Amygdala (tissue), 56 donors: ENCODE measurements at places on chromosomes 5 and 9.

DNA sequence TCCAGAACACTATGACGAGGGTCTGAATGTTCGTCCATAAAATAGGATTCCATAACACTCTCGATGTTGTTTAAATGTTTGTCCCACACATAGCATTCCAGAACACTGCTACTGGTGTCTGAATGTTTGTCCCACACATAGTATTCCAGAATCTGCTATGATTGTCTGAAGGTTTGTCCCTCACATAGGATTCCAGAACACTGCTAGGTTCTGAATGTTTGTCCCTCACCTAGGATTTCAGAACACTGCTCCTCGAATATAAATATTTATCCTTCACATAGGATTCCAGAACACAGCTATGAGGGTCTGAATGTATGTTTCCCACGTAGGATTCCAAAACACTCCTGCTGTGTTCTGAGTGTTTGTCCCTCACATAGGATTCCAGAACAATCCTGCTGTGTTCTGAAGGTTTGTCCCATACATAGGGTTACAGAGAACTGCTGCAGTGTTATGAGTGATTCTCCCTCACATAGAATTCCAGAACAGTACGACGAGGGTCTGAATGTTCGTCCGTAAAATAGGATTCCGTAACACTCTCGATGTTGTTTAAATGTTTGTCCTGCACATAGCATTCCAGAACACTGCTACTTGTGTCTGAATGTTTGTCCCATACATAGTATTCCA, 215.3 kb downstream of the FOXD4L6 start:
- no peak for DNase-seq

GRCh38 chr5:107418902-107419301, 251.8 kb downstream of the EFNA5 start:
- DNase-seq = no peak

DNA sequence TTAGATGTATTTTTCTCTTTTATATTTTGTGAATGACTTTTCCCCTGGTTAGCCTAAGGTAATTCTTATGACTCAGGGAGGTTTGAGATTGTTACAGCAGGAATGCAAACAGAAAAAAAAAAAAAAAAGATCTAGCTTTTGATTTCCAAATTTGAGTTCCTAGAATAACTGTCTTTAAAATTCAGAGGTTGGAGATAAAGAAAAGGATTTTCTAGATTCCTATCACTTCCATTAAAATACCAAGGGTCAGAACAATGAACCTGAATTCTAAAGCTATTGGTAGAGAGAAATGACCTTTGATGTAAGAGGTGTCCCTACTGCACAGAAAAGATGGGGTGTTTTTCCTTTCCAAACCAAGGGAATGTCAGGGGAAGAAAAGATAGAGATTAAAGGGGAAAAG, 262.5 kb downstream of the DOCK8 start:
- DNase-seq = no peak

DNA sequence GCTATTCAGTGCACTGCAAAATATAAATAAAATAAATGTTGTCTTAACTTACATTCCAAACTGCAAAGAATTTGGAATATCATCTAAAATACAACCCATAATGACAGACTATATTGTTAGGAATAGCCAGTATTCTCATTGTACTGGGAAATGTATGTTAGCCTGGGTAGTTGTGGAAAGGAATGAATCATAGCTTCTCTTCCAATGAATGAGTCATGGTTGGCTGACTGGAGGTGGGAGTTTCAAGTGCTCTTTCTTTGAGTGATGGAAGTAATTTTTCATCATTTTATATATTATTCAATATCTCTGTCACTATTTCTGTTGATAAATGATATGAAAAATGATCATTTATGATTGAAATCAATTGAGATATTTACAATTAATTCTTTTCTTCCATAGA, 158.6 kb upstream of the ARRDC3 start:
- no peak for DNase-seq

DNA sequence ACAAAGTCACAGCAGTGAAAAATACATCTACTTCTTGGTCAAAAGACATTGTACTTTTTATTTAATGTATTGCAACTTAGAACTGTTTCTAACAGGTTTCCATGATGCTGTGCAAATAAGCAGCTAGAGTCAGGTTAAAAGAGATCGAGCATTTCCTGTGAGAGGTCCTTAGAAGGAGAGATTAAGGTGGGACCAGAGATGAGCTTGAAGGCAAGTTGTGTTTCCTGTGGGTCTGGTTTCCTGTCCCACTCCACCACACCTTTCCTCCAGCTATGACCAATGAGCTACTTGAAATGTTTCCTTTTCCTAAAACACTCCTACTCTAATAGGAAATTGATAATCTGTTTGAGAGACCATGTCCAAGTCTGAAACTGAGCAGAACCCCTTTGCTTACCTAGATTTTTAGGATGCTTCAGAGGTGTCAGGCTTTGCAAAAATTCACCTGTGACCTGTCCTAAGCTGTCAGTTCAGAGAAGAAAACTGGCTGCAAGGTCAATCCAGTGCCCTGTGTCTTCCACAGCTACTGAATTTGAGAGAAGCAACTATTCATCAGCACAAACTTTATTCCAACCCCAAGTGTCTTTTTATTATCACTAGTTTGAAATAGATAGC, 13.1 kb upstream of the RLN1 start:
- no peak for DNase-seq

- DNase-seq = no peak
Observed at GRCh38 chr5:134127376-134127861, 12.9 kb downstream of the TCF7 start.

DNA sequence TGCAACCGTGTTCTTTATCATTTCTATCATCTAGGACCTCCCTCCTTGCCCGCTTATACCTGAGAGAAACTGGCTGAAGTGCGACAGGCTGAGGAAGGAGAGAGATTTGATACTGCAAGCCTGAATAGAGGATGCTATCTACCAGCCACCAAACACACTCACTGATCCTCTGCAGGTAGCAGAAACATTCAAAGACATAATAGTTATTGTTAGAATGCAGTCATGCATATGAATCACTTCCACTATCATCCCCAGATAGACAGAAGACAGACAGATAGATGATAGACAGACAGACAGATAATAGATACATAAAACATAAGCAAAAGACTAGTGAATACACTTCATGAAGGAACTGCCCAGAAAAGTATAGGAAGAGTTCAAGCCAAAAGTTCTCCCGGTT, 32.9 kb downstream of the FAM81B start:
- DNase-seq = no peak

GRCh38 chr5:143573568-143574170, 170.2 kb upstream of the NR3C1 start:
- no peak for DNase-seq

- no peak for DNase-seq
Observed at GRCh38 chr5:1669276-1670155, 130.1 kb downstream of the MRPL36 start.

DNA sequence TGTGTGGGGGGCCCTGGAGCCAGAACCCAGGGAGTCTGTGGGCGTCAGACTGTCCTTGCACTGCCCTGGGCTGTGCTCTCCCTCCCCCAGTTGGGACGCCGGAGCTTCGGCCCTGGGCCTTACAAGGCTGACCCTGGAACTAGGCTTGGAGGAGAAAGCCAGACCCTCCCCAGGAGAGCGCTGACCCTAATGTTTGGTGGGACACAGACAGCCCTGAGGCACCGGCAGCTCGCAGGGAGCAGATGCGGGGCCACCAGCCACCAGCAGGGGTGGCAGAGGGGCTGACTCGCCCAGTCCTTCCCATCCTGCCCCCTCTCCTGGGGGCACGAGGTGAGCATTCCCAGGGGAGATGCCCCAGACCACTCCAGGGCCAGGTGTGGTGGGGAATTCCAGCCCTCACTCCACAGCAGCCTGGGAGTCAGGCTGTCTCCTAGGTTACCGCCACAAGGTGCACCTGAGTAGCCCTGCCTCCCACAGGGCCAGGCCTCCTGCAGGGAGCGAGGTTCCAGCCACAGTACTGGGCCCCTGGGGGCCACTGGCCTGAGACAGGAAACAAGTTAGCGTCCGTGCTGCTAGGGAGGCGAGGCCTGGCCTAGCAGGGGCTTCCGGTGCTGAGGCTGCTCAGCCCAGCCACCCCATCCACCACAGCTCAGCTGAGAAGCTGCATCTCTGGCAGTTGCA, 134.6 kb downstream of the OLFM1 start:
- no peak for DNase-seq

- no peak for DNase-seq
Observed at GRCh38 chr5:173187054-173187743, 42.9 kb downstream of the BNIP1 start.

GRCh38 chr5:52830650-52831049, 42.9 kb downstream of the ITGA1 start:
- no peak for DNase-seq

- no peak for DNase-seq
Observed at GRCh38 chr5:167576126-167576525, 715.3 kb upstream of the WWC1 start.

DNA sequence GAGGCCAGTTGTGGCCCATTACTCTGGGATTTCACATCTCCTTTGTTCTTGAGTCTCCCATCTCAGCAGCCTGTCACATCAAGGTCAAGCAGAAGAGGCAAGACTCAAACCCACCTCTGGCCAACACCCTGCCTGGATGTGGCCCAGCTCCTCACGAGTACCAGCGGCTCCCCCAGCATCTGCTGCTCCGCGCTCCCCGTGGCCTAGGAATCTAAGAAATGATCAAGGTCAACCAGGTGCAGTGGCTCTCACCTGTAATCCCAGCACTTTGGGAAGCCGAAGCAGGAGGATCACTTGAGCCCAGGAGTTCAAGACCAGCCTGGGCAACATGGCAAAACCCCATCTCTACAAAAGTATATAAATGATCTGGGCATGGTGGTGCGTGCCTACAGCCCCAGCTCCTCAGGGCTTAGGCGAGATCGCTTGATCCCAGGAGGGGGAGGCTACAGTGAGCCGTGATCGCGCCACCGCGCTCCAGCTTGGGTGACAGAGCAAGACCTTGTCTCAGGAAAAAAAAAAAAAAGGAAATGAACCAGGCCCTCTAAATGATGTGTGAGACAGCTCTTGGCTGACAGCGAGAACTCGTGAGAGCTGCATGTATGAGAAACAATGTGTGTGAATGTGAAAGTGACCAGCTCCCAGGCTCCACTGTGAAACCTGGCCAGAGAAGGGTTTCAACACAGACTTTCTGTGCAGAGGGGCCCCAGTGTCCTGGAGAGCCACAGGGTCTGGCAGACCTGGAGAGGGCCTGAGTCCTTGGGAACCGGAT, 61.6 kb upstream of the ANGPTL2 start:
- DNase-seq = no peak

DNA sequence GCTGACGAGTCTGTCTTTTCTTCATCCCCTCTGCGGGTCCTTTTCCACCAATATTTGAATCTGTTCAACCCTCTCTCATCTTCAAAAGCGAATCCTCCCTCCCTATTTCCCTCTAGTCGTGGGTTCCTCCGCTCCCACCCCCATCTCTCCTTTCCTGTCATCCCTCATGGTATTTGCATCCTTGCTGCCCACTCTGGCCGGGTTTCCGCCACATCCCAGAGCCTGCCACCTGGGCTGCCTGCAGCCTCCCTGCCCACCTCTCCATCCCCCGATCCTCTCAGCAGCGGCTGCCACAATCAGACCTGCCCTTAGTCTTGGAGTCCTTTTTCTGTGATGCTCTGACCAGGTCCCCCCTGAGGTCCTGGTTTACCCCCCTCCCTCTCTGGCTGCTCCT, 44.9 kb downstream of the JADE2 start:
- DNase-seq = no peak

GRCh38 chr5:140178086-140178410, 3.1 kb downstream of the CYSTM1 start:
- DNase-seq = no peak

- DNase-seq = no peak
Observed at GRCh38 chr9:33014665-33015014, 10.4 kb upstream of the DNAJA1 start.

DNA sequence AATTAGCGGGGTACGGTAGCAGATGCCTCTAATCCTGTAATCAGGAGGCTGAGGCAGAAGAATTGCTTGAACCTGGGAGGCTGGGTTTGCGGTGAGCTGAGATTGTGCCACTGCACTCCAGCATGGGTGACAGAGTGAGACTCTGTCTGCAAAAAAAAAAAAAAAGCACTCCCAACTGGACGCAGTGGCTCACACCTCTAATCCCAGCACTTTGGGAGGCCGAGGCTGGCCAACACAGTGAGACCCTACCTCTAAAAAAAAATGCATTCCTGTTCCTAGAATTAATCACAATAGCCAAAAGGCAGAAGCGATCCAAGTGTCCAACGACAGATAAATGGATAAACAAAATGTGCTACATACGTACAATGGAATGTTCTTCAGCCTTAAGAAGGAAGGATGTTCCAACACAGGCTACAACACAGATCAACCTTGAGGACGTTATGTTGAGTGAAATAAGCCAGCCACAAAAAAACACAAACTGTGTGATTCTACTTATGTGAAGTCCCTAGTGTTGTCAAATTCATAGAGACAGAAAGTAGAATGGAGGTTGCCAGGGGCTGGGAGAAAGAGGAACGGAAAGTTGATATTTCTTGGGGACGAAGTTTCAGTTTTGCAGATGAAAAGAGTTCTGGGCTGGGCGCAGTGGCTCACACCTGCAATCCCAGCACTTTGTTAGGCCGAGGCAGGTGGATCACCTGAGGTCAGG, 13.8 kb downstream of the FAM78A start:
- DNase-seq = no peak

GRCh38 chr5:4643190-4643589, 496.9 kb upstream of the ADAMTS16 start:
- no peak for DNase-seq

DNA sequence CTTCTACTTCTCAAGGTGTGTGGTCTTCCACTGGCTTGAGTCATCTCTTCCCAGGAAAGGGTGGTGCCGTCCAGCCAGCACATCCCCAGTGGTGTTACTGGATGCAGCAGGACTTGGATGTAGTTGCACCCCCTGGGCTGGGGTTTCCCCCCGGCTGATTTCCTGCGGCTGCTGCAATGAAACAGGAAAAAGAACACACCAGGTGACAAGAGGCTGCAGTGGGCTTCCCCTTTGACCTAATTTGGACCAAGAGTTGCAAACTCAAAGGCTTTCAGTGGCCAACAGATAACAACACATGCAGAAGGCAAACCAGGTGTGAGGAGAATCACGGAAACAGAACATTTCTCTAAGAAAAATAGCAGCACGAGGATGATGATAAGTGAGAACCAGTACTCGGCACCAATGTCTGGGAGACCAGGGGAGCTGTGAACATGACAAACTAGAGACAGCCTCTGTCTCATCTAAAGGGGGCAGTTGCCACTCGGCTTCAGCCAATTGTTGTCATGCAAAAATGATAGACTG, 83.7 kb downstream of the PDE6A start:
- no peak for DNase-seq

GRCh38 chr9:70668751-70669150, 254.3 kb upstream of the KLF9 start:
- DNase-seq = peak; percentile 34
